ENCODE measurements at places on chromosomes 7 and 10.

DNA sequence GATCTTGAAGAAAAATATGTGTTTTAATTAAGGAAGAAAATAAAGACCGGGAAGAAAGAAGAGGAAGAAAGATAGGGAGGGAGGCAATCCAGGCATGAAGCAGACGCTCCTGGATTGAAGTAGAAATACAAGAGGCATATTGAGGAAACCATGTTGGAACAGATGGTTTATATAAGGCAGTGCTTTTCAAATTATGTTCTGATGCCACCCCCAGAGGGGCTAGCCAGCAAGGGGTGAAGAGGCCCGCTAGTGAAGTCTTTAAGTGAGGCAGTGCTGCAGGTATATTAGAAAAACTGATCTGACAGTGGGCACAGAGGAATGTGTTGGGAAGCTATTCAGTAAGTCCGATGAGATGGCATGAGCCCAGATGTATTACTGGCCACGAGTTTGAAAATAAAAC is 40.1 kb downstream of the REEP3 start:
- DNase-seq, result no peak

GRCh38 chr7:80134536-80135308 is at the start of gene GNAI1:
Gene GNAI1, plus strand, starts transcription at chr7:80134831. Its CDS starts 330 bp downstream, at chr7:80135161.
- DNase-seq, result no peak

DNA sequence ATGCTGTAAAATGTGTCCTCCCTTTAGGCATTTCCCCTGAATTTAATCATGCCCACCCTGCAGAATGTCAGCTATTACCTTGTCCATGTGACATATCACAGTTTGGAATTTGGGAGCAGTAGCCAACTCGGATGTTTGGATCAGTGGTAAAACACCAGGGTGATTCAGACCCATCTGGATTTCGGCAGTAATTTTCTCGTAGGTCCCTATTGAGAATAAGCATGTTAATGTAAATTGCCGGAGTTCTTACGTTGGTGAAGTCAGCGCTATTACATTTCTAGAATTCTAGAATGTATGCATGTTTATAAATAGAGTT is 44.1 kb downstream of the HGF start:
- no peak for DNase-seq

DNA sequence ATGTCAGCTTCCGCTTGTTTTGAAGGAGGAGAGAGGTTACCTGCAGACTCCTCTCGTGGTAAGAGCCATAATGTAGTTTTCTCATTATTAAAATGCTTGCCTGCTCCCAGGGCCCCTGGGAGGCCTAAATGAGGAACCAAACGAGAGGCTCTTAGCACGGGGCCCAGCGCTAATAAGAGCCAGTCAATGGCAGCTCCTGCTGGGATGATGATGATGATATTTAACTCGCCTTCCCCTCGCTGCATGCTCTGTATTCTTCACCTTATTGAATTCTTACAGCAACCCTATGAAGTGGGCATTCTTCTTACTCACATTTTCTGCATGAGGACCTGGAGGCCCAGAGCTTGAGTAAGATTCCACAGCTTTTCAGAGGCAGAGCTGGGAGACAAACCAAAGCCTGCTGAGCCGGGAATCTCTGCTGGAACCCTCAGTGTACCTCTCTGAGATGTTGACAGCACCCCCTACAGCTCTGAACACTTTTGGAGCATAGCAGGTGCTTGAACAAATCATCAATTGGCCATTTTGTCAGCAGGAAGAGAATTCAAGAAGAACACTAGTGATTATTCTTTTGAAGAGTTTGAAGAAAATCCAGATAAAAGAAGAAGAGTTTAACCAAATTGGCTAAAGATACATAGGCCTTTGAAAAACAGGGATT is 93.1 kb upstream of the HABP2 start:
- DNase-seq, result no peak

DNA sequence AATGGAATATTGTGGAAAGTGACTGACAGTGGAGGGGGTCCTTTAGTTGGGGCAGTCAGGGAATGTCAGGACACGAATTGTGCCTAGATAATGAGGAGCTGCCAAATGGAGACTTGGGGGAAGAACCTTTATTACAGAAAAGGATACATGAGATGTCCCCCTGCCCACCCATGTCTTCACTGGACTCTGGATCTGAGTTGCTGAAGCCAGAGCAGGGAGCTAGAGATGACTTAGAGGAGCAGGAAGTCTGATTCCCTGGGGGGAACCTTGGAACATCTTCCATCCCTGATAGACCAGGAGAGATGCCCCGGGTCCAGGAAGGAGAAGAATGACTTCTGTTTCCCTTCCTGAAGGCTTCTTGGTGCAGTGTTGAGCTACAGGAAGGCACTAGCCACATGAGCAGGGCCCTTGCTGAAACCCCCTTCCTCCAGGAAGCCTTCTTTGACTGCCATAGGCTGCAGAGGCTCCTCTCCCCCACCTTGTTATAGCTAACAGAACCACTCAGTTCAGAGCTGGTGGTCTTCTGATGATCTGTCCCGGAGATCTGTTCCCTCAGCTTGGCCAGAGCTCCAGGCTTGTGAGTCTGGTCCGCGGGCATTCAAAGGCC is 747 bp upstream of the NEURL1 start:
- DNase-seq, result no peak

DNA sequence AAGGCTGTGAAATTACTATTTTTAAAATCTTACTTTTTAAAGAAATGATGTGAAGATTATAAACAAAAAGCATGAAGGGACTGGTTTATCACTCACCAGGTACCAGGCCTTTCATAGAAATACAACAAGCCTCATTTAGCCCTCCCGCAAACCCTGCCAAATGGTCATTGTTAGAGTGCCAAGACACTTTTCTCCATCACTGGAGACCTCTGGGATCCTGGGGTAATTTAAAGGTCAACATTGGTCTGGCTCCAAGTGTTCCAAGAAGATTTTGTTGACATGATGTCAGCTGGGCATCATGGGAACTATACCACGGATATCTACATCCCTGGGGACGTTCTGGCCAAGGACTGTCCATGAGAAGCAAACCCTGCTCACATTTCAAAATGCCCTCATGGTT is 138.0 kb upstream of the FRMD4A start:
- DNase-seq, result no peak

GRCh38 chr7:101235522-101235921 is 2.1 kb downstream of the CLDN15 start:
- DNase-seq, result no peak

- no peak for DNase-seq
Measured at GRCh38 chr10:4545062-4545461, 280.9 kb upstream of the AKR1E2 start.

GRCh38 chr10:58885686-58886345 is 290.6 kb upstream of the PHYHIPL start:
- no peak for DNase-seq

DNA sequence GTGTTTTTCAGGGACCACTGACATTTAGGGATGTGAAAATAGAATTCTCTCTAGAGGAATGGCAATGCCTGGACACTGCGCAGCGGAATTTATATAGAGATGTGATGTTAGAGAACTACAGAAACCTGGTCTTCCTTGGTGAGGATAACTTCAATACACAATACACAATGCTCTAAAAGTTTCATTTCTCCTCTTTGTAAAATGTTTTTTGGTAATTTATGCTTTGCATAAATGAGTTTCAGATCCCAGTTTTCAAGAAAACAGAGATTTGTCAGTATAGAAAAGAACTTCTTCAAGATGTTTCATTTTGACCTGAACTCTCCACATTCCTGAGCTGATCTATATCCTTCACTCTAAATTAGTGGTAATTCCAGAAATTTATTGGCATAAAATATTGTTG is 14.2 kb downstream of the ZNF92 start:
- DNase-seq, result no peak

GRCh38 chr10:126452245-126452644 is 64.0 kb upstream of the ADAM12 start:
- DNase-seq, result no peak

DNA sequence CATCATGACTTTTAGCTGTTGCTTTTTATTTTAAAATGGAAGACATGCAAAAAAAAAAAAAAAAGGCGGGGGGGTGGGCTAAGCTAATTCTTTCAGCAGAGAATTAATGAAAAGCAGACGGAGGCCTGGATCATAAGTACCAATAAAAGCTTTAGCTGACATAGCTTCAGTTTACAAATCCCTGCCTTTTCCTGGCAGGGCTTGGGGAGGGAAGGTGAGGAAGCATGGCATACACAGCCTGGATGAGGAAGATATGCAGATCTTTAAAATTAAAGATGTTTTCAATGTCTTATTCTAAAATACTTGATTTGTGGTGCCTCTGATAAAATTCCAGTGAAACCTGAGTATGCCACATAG is 57.0 kb downstream of the ICA1 start:
- no peak for DNase-seq

DNA sequence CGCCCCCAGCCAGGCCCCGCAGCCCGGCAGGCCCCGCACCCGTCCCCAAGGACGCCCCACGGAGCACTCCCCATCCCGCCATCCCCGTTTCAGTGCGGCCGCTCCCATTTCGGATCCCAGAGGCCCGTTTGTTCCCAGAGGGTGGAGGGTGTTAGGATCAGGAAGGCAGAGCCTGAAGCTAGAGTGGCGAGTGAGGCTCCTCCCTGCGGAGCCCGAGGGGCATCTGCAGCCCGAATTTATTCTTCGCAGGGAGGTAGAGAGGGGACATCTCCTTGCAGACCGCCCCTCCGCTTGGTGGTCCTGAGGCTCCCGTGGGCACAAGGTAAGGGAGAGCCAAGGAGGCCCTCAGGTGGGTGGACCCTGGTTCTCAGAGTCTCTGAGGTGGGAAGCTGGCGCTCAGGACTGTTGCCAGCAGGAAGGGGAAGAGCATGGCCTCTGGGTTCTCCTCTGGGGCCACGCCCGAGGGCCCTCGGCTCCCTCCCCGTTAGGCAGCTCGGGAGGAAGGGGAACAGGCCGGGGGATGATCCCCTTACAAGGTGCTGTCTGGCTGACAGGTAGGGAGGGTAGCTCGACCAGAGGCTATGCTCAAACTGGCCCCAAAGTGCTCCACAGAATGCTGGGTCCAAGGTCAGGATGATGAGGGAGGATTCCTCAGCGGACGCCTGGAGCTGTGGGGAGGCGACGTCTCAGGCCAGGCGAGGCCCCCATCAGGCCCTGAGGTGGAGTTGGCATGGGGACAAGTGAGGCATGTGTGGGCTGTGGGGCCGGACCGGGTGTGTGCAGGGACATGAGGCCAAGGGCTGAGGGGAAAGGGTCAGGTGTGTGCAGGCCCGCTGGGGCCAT is 17.4 kb downstream of the POLL start:
- no peak for DNase-seq

DNA sequence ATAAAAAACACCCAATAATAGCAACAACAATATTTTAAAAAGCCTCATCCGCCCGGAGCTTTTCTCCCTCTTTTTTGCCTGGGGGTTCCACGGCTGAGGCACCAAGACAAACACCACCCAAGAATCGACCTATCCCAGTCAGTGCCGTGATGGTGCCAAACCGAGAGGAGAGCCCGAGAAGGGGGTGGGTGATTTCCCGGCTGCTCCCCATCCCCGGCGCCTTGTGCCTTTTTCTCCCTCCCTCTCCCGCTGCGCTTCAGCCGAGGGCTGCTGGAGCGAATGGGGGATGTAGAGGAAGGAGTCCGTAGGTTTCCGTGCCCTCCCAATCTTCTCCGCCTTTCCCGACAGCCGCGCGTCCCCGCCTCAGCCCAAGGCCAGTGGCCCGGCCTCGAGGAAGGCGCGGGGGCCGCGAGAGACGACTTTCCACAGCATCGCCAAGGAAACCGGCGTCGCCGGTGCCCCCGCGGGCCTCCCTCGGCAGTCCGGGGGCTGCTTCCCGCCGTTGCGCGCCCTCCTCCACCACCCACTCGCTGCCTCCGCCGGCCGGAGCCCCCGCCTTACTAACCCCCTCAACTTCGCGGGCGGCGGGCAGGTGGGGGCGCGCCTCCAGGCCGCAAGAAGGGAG is 1.3 kb downstream of the EGR2 start:
- DNase-seq, result no peak

DNA sequence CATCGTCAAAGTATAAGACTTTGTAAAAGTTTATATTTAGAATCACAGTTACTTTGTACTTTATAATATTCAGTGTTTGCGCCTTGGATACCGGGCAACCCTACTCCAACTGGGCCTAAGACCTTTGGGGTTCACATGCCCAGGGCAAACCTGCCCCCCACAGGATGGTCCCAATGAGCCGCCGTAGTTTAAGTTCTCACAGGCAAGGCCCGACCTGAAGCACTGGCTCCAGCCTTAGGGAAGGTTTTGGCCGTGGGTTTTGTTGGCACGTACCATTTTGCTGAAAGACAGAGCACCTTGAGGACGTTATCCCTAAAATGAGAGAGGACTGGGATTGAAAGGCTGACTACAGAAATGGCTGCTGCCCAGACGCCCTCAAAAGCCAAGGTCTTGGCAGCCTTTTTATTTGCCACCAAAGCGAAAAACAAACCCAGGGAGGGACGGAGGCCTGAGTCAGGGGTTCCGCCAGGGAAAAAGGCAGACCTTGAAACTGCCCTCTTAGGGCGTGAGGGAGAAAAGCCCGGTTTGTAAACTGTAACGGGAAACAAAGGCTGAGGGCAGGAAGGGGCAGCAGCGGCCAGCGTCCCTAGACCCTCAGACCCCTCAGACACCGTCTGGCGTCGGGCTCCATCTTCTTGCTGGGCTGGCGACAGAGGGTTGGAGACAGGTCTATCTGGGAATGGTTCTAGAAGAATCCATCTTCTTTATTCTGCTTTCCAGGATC is at the start of gene CCDC172:
CCDC172 (plus strand) TSS at position 222 of the 724 bp plus-strand sequence. CDS start 564 bp downstream, outside the sequence.
- no peak for DNase-seq

DNA sequence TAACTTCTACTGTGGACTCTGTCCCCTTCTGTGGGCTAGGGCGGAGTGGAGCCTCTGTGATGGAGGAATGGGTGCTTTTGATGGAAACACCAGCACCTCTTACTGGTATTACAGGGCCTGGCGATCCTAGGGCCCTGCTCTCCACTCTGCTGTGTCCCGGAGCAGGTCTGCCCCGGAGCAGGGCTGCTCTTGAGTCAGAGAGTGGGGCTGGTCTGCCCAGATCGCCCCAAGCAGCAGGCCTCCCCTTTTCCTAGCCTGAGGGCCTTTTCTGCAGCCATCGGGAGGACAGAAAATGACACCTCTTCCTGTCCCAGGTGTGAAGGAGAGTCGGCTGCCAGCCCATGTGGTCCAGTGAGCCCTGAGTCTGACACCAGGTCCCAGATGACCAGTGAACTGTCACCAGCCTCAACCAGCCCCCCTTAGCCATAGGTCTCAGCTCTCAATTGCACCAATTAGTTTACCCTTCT is 1.4 kb downstream of the ZNF282 start:
- no peak for DNase-seq

DNA sequence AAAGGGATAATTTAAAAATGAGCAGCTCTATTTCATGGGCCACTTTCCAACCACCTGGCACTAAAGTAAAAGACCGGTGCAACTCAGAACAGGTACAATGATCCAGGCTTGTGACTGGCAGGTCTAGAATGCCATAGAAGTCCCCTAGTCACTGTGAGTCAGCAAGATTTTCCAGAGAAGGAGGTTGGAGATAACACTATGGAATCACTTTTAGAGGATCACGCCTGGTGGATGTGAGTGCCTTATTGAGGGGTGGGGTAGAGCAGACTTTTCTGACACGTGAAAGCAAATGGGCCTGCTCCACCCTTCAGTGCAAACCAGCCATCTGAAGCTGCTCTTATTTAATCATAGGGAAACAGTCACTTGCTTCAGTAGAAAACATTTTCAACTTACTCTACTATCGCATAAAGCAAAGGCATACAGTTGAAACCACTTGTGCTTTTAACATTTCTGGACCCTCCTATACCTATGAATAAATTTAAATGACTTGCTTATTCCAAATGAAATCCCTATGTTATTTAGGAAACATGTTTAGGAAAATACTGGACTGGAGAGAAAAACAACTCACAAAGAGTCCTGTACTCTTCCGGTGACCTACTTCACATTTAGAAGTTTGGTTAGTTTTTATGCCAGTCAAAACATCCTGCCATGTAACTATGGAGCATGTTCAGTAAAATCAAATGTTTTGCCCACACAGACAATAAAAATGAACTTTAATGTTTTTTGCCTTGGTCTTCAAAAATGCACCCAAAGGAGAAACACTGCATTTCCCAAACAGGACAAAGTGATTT is 21.5 kb upstream of the AKR1C1 start:
- no peak for DNase-seq

Measured in T-helper 17 cell (primary cell).